Stimulated activated CD4-positive, alpha-beta T cell treated with anti-CD3 and anti-CD28 coated beads, Interleukin-1b, Interleukin-23, amount 100 ng/mL, for 48 hours (primary cell): ENCODE measurements at places on chromosomes 6 and 20.

DNA sequence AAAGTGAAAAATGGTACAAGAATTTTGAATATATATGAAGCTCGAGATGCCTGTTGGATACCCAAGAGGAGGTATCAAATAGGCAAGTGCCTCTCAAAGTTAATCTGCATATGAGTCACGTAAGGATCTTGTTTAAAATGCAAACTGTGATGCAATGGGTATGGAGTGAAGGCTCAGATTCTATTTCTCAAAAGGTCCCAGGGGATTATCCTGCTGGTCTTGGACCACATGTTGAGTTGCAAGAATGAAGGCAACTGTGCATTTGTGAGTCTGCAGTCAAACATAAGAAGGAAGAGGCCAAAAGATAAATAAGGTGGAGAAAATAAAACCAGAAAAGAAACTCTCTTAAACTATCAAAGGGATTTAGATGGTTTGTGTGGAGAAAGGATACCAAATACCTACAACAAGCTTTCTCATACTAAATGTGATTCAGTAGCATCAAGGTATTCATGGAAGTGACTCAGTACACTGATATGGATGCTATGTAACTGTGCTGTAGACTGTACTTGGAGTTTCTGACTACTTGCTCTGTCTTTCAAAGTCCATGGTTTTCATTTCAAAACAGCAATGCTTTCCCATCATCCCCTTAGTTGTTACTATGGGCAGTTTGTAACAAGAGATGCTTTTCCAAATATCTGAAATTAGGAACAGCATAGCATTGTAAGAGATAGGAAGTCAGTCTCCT is 106.3 kb downstream of the GFRAL start:
- DNase-seq = no peak

GRCh38 chr6:167211881-167212712 is 54.3 kb upstream of the GPR31 start:
- DNase-seq = no peak

DNA sequence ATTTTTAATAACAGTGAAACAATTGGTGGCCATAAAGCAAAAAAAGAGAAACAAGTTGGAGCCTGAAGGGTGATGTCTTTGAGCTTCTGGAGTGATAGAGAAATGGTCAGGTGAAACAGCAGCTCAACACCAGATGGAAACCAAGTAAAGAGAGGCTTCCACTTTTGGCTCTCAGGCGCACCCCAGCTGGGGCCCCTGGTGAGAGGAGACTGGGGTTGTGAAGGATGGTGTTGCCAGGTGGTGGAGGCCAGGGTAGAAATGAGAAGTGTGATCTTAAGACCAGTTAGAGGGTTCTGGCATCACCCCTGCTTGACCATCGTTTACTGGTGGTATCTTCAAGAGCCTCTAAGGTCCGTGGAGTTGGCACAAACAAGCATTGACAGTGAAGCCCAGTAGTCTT is 126.0 kb upstream of the AKIRIN2 start:
- no peak for DNase-seq

DNA sequence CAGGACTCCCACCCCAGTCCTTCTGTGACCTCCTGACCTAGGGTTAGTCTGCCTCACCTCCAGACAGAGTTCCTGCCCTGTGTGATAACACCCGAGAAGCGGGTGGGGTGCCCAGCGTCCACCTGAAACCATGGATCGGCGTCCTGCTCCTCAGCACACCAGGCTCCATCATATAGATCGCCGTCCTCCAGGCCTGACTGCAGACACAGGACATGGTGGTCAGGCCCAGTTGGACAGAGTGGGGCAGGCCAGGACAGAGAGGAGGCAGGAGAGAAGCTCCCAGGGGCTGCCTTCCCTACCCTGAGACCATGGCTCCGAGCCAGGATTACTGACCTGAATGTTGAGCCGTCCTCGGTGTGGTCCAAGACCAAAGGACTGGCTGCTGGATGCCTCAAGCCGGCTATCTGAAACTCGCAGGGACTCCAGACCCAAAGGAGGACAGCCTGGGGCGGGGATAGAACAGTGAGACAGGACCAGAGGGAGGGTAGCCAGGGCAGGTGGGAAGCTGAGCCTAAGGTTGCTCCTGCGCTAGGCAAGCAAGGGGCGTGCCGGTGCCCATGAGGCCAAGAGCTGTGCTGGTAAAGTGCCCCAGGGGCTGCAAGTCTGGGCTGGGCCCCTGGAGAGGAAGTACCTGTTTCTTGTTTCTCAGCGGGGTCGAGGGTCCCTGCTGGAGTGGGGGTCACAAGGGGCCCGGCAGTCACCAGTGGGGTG is 2.2 kb downstream of the CPXM1 start:
- DNase-seq = no peak

DNA sequence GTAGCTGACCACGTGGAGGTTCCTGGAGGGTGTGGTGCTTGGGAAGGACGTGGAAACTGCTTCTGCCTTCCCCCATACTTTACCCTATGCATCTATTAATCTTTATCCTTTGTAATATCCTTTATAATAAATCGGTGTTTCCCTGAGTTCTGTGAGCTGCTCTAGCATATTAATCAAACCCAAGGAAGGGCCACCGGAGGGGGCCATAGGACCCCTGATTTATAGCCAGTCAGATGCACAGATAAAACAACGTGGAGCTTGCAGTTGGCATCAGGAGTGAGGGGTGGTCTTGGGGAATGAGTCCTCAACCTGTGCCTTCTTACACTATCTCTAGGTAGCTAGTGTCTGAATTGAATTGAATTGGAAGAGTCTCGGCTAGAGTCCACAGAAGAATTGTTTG is 36.5 kb upstream of the TFAP2A start:
- DNase-seq = no peak

GRCh38 chr6:132400555-132400882 is 756 bp downstream of the MOXD1 start:
- DNase-seq = no peak

GRCh38 chr6:133764008-133764753 is 124.7 kb upstream of the TCF21 start:
- DNase-seq = no peak

- no peak for DNase-seq
Observed at GRCh38 chr20:53806683-53807401, 213.2 kb upstream of the ZNF217 start.

DNA sequence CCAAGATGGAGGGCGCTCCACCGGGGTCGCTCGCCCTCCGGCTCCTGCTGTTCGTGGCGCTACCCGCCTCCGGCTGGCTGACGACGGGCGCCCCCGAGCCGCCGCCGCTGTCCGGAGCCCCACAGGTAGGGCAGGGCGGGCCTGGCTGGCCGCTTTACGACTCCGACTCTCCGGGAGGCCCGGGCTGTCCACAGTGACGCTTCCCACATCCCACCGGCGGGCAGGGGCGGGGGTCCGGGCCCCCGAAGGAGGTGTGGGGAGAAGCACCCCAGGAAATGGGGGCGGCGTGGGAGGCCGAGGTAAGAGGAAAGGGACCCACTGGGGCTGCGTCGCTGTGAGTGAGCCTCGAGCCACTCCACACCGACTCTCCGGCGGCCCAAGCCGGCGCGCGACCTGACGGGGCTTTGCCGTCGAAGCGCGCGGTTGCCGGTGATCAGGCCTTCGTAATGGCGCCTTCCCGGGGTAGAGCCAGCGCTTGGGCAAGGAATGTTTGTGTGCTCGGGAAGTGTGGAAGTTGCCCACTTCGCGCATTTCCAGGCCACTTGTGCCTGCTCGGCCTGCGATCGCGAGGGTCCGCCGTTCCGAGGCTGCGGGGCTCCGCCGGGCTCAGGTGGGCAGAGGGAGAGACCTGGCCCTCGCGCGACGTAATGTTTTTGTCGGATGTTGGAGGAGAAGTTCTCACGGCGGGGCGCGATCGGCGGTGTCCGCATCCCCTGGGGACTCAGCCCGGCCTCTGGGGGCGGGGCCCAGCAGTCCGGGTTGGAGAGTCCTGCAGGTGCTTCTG is 427 bp downstream of the GINM1 start:
- DNase-seq = peak; percentile 43

DNA sequence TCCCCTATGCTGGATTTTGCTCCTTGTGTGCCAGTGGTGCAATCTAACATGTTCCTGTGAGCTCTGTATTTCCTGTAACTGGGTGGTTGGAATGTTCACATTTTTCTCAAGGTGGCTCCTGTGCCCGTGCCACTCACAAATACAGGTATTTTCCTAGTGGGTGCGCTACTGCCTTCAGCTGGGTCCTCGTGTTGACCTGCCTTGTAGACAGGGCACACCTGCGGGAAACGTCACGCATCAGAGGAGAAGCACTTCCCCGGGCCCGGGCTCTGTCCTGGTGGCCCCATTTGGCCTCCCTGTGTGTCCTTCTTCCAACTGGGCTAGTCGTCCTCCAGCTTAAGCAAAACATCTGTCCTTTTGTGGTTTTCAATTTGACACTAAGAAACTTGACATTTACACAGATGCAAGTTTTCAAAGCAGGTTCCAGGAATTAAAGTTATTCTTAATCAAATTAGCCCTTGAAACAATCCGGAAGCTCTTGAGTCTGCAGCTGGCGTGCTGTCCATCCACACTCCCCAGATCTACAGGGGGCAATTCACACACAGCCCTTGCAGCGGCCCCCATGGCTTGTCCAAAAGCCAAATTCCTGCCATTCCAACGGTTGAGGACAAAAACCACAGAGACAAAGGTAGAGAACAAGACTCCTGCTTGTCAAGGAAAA is 275.1 kb downstream of the CDC5L start:
- DNase-seq = no peak

- DNase-seq = no peak
Observed at GRCh38 chr20:35559042-35559693, 17.3 kb downstream of the ERGIC3 start.

DNA sequence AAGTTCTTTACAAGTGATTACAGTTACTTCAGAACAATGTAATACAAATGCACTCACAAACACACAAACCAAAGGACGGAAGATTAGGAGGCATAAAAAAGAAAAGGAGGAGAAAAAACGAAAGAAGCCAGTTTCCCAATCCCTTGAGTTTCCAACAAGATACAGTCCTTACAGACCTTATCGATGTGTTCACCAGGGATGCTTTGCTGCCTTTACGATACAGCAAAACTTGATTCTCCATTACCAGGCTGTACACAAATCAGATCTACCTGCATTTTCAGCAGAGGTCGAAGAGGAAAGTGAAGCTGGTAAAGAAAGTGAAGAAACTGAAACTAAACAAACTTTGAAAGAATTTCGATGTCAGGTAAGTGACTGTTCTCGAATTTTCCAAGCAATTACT is 62.6 kb upstream of the SMIM8 start:
- no peak for DNase-seq

GRCh38 chr20:50009521-50010454 is 27.0 kb downstream of the SNAI1 start:
- no peak for DNase-seq

GRCh38 chr20:34299556-34300255 is 3.4 kb downstream of the AHCY start:
- no peak for DNase-seq

DNA sequence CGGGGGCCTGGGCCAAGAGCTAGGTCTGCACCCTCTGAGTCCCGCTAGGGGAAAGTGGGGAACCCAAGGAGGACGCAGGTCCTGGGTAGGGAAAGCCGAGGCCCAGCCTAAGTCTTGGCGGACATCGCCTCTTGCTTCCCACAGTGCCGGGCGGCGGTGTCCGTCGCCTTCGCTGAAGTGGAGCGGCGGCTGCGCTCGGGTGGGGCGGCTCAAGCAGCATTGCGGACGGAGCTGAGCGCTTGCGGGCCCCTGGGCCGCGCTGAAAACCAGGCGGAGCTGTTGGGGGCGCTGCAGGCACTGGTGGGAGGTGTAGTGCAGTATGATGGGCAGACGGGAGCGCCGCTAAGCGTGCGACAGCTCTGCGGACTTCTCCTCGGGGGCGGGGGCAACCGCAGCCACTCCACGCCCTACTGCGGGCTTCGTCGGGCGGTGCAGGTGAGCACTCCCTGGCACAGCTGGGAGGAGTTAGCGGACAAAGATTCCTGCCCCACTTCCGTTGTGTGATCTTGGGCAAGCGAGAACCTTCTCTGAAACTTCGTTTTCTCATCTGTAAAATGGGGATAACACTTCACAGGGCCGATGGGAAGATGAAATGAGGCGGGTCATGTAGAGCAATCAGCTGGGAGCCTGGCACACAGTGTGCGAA is 4.2 kb downstream of the PRSS16 start:
- peak; percentile 79 for DNase-seq

DNA sequence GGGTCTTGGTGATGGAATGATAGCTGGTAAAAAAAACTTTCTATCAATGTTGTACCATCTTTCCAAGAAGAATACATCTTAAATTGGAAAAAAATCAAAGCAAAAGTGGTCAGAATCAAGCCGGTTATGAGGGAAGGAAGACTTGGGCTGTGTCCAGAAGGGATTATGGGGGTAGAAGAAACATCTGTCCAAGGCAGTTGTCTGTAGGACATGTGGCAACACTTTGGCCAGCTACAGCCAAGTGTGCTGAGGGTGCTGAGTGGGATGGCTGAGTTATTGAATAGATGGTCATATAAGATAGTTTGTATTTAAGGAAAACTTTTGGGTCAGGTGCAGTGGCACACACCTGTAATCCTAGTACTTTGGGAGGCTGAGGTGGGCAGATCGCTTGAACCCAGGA is 38.4 kb downstream of the INSM1 start:
- no peak for DNase-seq

- DNase-seq = no peak
Observed at GRCh38 chr20:36085686-36086267, 68.8 kb upstream of the EPB41L1 start.

DNA sequence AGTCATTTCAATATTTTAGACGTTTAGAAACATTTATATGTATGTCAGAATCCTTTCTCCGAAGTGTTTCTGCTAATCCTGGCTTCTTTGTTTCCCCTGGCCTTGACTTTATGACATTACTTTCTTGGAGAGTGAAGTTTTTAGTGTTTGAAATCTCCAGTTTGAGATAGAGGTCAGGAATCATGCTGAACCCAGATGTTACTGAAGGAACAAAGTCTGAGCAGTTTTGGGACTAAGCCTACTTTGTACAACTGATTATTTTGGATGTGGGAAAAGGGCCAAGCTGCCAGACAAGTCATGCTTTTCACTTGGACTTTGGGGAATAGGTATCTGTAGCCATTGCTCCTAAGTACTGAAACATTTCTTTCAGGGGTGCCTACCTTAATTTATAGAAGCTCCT is 2.3 kb downstream of the RNF144B start:
- no peak for DNase-seq
